ENCODE measurements at places on chromosomes 13 and 19. TPM values are rescaled to one million over a fixed set of nuclear protein-coding genes. Genes with fewer than 3 reads are reported as not detected.

Gene ZNF611
- total RNA-seq, result 15.4 TPM

Gene FAM174C
- total RNA-seq, result 18.3 TPM

Gene TMC4
- 0.19 TPM for total RNA-seq

Gene OVOL3
- total RNA-seq, result not detected

Gene PSG6
- not detected for total RNA-seq

Gene PSG3
- total RNA-seq, result 0.13 TPM

Gene CACNG8
- 0.19 TPM for total RNA-seq

Gene ZNF729
- not detected for total RNA-seq

Gene ZNF599
- 3.2 TPM for total RNA-seq

Gene KIR3DL2
- not detected for total RNA-seq

Gene C19orf38
- 0.16 TPM for total RNA-seq

Gene TBC1D17
- total RNA-seq, result 10.9 TPM

Gene OR10H1
- total RNA-seq, result not detected

Gene ZNF253
- total RNA-seq, result 4.3 TPM

Gene ZNF154
- 1.3 TPM for total RNA-seq

Gene ZFP14
- 4.7 TPM for total RNA-seq

Gene UGGT2
- total RNA-seq, result 14.1 TPM

Gene PINLYP
- 2.8 TPM for total RNA-seq

Gene ETFB
- 77.5 TPM for total RNA-seq

Gene ELL
- 13.4 TPM for total RNA-seq

Gene HCST
- total RNA-seq, result not detected

Gene LIPE
- 9.4 TPM for total RNA-seq

Gene IGFL3
- not detected for total RNA-seq

Gene PPM1N
- 0.63 TPM for total RNA-seq

Gene KLK12
- total RNA-seq, result not detected

Gene WASF3
- 28.9 TPM for total RNA-seq

Gene GAPDHS
- total RNA-seq, result not detected

Gene SCN1B
- total RNA-seq, result 5.4 TPM

Gene SLC8A2
- not detected for total RNA-seq

Gene ZNF135
- total RNA-seq, result 0.97 TPM
